ENCODE measurements at places on chromosomes 5 and 9. TPM values are rescaled to one million over a fixed set of nuclear protein-coding genes. Genes with fewer than 3 reads are reported as not detected.

GRCh38 chr5:170313344-170313743 is 15.8 kb upstream of the LCP2 start:
- DNase-seq: no peak

DNA sequence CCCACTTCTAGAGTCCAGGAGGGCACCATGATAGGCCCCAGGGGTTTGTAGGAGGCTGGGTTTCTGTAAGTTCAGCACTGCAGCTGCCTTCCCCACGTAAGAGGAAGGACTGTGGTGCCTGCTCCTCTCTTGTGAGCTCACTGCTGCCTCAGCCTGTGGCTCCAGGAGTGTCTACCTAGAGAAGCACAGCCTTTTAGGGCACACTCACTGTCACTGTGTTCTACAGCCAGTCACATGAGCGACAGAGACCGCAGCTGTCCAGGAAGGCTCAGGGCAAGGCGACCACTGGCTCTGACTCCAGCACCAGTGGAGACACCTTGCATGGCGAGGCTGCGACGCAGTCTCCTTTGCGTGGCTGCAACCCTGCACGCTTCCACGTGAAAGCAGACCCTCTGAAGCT is 72.8 kb downstream of the OTULIN start:
- no peak for DNase-seq

DNA sequence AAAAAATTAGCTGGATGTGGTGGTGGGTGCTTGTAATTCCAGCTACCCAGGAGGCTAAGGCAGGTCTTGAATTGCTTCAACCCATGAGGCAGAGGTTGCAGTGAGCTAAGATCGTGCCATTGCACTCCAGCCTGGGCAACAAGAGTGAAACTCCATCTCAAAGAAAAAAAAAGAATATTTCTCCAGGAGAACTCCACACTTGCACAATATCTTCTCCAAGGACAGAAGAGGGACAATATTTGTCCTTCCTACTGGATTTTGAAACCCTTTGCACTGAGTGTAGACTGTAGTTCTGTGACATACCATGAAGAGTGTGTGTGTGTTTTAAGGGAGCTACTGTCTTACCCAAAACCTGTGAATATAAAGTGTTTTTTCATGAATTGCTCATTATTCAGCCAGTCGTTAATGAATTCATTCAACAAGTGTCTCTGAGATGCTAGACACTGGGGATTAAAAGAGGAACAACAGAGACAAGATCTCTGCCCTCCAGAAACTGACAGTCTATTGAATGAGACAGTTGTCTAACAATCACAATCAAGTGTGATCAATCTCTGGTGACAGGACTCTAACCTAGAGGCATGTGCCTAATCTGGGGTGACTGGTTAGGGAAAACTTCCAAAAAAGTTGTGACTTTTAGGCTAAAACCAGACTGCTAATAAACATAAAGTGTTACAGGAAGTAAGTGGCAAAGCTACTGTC is 9.8 kb upstream of the UBE2D2 start:
- no peak for DNase-seq

DNA sequence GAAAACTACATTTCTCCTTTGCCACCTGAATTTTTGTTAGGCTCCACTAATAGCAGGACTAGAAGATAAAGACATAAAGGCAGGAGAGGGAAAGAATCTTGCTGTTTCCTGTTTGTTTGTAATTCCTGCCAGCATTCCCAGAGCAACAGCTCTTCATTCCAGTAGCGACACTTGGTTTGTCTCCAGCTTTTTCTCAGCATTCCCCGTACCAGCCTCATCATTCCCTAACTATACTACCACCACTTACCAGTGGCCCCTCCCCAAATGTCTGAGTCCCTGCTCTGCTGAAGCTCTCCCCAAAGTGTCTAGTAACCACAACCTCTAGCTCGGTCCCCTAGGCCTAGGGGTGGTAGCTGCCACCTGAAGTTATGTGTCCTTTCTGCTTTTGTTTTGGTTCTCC is 18.6 kb downstream of the CETN3 start:
- DNase-seq: no peak

DNA sequence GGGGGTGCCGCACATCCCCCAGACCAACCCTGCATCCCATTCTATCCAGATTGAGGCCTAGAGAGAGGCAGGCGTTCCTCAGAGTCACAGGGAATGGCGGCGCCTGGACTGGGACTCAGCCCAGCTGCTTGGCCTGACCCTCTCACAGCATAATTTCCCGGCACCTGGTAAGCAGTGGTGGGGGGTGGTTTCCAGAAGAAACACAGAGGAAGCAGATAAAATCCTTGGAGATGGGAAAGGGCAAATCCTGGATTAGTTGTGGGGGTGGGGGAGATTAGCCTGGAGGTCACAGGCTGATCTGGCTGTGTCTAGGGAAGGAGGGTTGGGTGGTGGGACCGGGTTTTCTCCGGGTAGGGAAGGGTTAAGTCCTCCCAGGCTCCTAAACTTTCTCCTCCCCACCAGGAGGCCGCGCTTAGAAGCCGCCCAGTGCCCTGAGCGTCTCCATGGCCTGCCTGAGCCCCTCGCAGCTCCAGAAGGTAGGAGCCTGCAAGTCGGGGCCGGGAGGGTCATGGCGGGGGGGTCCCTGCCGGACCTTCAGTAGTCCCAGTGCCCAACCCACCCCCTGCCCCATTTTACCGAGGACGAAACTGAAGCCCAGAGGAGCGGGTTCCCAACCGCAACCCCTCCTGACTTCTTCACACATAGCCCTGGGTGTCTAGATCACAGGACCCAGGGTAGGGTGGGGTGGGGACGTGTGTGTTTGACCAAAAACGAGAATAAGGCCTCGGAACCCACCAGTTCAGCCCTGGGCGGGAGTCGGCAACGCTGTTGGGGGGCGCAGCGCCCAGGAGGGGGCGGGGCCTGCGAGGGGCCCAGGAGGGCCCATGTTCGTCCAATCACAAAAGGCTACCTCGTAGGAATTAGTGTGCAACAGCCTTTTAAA is 1.3 kb downstream of the PHYHD1 start:
- no peak for DNase-seq

DNA sequence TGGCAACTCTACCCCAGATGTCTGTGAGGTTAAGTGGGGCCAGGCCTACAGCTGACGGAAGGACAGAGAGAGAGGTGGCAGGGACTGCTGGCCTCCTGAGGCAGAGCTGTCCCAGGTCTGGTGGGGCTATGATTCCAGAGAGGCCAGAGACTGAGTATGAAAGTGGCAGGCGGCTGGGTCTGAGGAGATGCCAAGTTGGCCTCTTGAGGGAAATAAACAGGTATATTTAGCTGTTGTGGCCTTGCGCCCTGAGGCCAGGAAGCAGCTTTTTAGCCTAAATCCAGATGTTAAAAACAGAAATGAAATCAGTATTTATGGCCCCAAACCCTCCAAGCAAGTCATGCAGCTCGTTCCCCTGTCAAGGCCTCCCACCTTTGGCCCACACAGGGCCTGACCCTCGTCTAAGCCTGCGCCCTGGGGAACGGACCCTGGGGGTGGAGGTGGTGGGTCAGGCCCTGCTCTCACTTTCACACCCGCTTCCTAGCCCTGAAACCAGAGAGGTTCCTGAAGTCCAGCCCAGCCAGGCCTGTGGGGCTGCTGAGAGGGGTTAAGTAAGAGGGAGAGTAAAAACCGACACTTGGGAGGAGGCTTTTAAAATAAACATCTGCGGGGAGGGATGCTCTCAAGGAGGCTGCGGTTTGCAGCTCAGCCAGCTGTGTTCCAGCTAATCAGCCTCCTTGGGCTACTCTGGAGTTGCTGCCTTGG is 18.7 kb downstream of the PCDHGC5 start:
- DNase-seq: no peak

- DNase-seq: no peak
Observed at GRCh38 chr5:158378931-158379330, 520.0 kb upstream of the CLINT1 start.

DNA sequence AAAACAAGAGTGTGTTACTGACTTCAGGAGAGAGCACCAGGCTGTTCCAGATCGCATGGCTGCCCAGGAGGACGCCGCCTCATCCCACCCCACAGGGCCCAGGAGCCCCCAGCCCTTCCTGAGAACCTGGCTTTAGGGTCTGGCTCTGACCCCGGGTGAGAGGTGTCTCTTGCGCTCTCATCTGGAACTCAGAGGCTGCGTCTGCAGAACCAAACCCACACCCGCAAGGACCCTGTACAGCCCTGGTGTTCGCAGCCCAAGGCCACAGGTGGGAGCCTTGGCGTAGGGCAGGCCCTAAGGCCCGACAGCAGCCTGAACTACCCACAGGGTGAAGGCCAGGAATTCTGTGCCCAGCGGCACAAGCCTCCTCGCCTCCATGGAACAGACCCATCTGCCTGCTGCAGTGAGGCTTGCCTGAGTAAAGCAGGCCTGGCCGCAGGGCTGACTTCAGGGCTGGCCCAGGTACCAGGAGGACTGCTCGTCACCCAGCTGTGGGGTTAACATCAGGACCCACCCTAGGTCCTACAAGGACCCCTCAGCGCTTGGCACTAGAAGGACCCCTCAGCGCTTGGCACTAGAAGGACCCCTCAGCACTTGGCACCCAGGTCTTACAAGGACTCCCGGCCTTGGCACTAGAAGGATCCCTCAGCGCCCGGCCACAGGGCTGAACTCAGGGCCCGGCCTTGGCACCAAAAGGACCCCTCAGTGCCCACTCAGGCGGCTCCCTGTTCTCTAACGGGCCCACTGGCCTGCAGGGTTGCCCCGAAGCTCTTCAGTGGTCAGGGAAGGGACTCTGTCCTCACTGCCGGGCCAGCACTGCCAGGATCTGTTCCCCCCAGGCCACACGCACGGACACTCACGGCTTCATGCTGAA is 48.2 kb downstream of the NKD2 start:
- no peak for DNase-seq

GRCh38 chr9:125829743-125830142 is 82.6 kb downstream of the PBX3 start:
- no peak for DNase-seq

GRCh38 chr5:81881595-81881994 is 90.2 kb upstream of the ATG10 start:
- no peak for DNase-seq

DNA sequence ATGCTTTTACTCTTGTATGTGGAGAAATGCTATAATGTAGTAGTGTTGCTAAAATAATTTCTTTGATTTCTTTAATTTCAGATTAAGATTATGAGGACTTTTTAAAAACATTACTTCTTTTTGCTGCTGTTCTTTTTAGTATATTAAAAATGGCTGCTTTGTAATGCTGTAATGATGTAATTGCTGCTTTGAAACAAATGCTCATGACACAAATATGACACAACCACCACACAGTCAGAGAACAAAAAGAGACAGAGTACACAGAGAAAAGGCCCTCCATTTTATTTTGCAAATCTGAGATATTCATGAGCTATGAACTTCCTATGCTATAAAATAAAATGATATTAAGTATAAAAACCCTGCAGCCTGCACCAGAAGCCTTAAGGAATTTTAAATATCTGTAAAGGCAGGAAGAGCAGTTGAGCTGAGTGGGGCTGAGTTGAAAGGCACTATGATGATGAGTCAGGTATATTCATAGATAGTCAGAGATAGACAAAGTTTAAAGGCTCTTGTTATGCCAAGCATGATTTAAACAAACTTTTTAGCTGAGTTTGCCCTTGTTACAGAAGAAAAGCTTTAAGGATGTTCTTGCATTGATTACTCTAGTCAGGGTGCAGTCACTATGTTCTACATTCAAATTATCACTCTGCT is 5.1 kb upstream of the POU5F2 start:
- no peak for DNase-seq

GRCh38 chr5:150763023-150763769 is 4.4 kb upstream of the DCTN4 start:
- no peak for DNase-seq

DNA sequence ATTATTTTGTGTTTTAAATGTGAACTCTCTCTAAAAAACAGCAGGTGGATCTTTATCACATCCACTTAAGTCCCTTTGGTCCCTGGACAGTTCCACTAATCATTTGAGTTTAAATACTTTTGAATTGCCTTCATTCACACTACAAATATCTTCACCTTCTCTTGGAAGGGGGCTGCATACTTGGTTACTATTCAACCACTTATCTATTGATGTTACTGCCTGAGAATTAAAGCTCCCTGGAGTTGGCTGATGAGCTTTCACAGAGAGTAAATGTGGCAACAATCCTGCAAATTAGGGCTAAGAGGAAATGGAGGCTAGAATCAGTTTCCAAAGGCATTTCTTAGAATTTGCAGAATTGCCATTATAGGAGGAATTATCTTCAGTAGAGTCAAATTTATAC is 180.4 kb downstream of the ST8SIA4 start:
- DNase-seq: no peak

DNA sequence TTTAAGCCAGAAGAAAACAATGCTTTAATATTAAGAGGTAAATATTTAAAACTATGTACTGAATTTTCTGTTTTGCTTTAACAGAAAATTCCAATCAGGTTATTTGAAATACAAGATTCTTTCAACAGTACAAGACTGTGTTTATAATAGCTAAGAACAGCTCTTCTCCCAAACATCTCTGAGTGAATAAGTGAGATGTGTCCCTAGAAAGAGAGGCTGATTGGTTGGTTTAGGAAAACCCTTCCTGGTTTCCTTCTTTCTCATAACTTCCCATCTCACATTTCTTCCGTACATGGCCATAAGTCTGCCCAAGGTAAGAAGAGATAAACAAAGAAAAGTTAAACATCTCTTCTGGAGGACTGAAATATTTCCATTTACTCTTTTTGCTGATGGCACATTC is 145.9 kb downstream of the FANCC start:
- no peak for DNase-seq

DNA sequence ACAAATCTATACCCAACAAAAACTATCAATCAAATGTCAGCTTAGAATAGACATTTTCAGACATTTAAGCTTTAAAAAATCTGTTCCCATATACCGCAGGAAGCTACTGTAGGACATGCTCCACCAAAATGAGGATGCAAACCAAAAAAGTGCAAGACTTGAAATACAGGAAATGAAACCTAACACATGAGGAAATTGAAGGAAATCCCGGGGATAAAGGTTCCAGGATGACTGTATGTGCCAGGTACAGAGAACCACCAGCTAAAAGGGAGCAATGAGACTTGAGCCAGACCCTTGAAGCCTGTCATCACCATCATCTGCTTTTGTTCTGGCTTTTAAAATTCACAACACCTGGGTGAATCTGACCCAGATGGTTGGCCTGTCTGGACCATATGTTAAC is 21.4 kb downstream of the DIAPH1 start:
- no peak for DNase-seq

GRCh38 chr5:179379321-179379890 is 34.1 kb upstream of the ADAMTS2 start:
- DNase-seq: no peak

Gene C9orf50
- total RNA-seq: not detected

Gene C9orf153
- 3.0 TPM for total RNA-seq

Gene LCN9
- not detected for total RNA-seq

Gene SCGB3A2
- not detected for total RNA-seq

Gene TBC1D9B
- total RNA-seq: 46.4 TPM

Gene SH3PXD2B
- 24.3 TPM for total RNA-seq

Gene SHB
- 10.4 TPM for total RNA-seq
